ENCODE measurements at places on chromosomes 2 and 18.

DNA sequence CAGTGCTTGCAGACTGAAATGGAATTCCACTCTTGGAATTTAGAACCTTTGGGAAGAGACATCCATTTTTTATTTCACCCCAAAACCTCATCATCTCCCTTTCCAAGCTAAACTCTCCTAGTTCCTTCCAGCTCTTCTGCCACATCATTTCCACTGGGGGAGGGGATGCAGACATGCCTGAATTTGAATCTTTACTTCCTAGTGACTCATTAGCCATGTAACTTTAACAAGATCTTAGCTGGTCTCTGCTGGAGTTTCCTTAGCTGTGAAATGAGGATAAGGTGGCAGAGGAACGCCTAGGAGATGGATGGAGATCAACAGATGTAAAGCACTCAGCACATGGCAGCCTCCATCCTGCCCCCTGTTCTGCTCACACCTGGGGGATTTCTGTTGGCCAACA is 266.8 kb downstream of the EN1 start:
- DNase-seq, result no peak

DNA sequence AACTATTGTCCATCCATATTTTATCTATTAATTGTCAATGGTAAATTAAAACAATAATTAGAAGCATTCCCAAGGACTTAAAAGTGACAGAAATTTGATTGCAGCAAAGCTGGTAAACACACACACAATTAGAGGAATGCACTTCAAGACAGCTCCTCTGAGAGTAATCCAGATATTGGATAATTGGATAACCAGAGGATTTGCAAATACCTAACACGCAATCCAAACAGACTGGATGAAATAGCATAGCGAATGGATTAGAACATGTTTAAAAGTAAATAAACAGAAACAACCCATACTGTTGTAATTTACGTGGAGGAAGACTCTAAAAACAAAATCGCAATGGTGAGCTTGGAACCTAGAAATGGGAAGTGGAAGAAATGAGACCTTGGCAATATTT is 239.8 kb downstream of the METTL4 start:
- no peak for DNase-seq

GRCh38 chr18:76977684-76978232 is 154.8 kb downstream of the MBP start:
- no peak for DNase-seq

DNA sequence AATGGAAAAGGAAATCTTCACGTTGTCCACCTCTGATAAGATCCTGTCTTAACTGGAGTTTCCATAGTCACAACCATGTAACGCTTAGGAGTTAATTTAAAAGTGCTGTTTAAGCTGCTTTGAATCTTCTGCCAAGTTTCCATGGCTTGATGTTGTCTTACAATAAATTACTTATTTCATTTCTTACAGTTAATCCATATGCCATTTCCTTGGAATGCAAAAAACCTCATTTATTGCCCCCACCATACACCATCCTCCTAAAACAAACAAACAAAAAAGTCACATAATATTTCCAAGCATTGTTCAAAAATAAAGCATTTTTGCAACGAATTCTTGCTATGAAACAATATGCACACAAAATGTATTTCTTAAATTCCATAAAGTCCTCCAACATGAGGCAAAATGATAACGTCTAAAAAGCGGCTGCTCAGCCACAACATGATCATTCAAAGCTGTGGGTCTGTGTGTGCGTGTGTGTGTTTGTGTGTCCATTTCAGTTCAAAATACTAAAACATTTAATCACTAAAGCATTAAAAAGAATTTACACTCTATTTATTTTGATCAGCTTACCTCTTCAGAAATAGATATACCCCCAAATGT is 46.8 kb upstream of the PXDN start:
- DNase-seq, result no peak

GRCh38 chr2:137659616-137660015 is 304.7 kb upstream of the HNMT start:
- no peak for DNase-seq

DNA sequence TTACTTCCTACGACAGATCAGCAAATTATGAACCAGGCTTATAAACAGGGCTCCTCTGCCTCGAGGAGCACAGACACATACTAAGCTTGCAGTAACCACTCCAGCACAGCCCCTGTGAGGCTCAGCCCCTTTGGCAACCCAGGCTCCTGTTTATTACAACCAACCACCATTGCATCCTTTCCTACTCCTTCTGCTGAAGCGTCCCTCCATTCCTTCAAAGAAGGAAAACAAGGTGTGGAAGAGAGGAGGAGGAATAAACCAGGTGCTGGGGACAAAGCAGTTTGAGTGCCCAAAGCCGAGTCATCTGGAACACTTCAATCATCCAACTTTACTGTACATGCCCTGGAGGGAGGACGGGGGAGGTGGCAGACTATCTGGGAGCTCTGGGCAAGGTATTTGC is 87.2 kb upstream of the MGAT4A start:
- DNase-seq, result no peak

- DNase-seq, result no peak
Measured at GRCh38 chr18:3440341-3440740, 9.6 kb upstream of the TGIF1 start.

- DNase-seq, result no peak
Measured at GRCh38 chr18:78980777-78981380, 1.3 kb downstream of the SALL3 start.

- no peak for DNase-seq
Measured at GRCh38 chr2:136444323-136444722, 321.0 kb upstream of the THSD7B start.

DNA sequence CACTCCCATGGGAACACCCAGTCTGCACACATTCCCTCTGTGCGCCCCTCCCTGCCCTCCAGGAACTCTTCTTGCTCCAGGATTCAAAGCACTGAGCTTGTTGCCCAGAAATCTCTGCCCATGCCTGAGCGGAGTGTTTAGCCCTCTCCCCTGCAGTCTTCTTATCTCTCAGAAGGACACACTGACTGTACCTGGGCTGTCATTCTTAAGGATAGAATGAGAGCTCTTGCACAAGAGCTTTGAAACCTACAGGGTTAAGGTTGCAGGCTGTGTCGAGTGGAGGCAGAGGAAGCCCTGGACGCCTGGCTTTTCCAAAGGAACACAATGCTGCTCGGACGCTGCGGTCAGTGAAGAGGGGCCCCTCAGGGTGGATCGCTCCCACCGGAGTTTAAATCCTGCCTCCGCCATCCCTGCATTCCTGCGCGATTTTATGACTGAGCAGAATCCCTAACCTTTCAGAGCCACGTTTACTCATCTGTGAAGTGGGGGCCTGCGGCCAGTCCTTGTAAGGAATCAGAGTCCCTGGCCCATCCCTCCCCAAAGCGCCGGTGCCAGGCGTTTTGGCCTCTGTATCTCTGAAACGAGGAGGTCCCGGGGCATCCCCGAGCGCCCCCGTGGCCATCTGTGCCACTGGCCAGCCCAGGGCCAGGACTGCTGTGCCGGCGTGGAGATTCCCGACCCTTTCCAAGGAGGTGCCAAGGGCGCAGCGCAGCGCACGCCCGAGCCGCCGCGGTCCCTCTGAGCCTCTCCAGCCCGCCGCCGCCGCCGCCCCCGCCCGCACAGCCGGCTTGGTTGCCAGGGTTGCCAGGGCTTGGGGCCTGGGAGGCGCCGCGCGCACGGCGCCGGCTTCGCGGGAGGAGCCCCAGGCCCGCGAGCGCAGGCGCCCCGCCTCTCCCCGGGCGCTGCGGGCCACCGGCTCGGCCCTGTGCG is 58.9 kb downstream of the FAM168B start:
- DNase-seq, result no peak

GRCh38 chr18:6022074-6022444 is 126.7 kb upstream of the TMEM200C start:
- no peak for DNase-seq

DNA sequence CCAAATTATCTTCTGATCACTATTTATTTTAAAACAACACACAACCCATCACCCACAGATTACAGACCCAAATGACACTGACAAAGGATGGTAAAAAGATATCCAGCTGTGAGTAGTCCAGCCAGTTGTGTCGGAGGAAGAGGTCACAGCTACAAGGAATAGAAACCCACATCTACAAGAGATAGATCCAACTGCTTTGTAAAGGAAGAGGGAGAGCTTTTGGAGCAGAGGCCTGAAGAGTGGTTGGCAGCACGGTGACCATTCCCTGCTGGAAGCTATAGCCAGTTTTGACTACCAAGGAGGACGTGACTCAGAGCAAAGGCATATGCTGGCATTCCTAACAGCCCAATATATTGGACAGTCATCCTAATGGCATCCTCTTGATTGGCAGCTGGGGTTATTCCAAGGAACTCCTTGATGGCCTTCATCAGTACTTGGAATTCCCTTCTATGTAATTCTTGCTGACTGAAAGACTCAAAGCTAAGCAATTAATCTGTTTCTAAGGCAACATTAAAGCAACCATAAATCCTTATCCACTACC is 17.1 kb downstream of the SLC8A1 start:
- DNase-seq, result no peak

Data from CD4-positive, alpha-beta T cell treated with Interleukin-4 for 1 hour (primary cell).